Eye (tissue), 1 donor: ENCODE measurements at places on chromosomes 6 and 20.

GRCh38 chr6:46993846-46994245 lies 48.3 kb downstream of the ADGRF1 start:
- no peak for DNase-seq

DNA sequence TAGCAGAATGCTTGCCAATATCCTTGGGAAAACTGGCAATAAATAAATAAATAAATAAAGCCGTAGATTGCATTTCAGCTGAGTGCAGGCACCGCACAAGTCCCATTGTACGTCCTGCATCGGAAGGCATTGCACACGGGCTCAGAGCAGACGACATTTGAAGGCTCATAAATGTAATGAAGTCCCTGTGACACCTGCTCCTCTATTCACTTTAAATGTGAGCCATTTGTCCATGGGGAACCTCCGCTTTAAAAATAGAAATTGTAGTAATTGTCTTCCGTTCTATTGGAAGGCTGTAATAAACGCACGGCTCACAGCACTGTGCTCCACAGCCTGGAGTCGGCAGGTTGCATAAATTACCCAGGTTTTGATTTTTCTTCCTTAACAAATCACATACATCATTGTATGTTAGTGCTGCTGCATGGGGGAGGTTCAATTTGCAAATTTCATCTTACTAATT lies 32.6 kb downstream of the MYT1 start:
- peak; percentile 59 for DNase-seq

DNA sequence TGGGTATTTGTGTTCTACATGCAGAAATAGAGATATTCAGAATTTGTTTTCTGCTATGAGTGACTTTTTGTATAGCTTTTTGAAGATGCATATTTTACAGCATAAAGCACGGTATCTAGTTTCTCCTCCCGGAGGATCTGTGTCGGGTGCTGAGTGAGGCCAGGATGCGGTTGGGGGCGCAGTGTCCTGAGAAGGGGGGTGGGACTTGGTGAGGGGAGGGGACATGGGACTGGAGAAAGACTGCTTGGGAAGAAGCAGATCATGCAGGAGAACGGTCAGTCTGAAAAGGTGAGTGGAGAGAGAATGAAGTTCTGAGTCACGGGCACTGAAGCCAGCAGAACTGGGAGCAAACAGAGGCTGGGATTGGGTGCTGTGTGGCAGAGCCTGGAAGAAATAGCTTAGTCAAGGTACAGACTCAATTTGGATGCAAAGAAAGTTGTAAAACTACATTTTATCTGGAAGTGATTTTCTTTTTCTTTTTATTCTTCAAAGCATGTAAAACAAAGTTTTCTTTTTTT lies 44.0 kb downstream of the STX11 start:
- no peak for DNase-seq

- no peak for DNase-seq
Measured at GRCh38 chr20:50834599-50835005, 39.7 kb downstream of the BCAS4 start.

- no peak for DNase-seq
Measured at GRCh38 chr20:38754924-38755323, 6.7 kb downstream of the ACTR5 start.

- no peak for DNase-seq
Measured at GRCh38 chr20:31945319-31945718, 6.5 kb downstream of the PDRG1 start.

DNA sequence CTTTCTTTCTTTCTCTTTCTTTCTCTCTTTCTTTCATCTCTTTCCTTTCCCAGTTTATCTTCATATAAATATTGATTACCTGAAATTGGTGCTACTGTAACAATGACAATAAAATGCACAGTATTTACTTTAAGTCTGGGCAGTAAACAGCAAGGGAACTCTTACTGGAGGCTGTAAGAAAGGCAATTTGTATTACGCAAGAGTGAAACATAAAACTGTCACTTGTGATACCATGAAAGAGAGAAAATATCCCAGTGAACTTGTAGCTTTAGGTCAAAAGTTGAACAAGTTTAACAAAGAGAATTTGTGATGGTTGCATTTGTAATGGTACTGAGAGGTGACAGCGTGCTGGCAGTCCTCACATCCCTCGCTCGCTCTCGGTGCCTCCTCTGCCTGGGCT lies 80.0 kb downstream of the EYS start:
- no peak for DNase-seq

DNA sequence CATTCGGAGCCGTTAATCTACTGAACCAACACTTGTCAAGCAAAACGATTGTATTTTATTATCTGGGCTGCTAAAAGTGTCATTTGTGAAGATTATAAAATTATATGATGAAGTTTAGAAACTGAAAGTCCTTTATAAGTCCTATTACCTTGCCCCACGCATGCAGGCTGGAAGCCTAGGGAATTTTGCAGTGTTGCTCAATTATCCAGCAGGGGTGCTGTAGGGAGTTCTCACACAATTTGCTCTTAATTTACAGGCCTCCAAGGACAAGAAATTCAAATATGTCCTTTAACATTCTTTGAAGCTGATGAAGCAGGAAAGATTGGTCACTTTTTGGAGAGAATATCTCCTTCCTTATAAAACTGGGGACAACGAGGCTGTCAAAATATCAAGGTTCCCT lies 368.9 kb downstream of the LMBRD1 start:
- DNase-seq: no peak

GRCh38 chr20:43975096-43975768 lies 60.6 kb downstream of the TOX2 start:
- no peak for DNase-seq

GRCh38 chr6:158567871-158568401 lies 8.0 kb downstream of the TMEM181 start:
- no peak for DNase-seq

DNA sequence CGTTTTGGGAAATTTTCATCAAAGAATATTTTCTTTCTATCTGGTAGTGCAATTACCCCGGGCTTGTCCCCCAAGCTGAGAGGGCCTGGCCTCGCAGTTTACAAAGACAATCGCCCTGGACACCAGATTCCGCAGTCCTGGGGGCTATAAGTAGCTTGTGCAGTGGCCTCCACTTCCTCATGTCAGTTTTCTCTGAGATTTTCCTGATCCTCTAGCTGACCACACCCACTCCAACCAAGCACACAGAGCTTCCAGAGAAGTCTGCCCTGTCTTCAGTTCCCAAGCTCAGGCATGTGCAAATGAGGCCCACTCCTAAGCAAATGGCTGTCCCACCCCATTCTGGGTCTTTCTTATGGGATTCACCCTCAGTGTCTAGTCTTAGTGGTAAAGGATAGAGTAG lies 245.3 kb downstream of the MAFB start:
- DNase-seq: no peak

DNA sequence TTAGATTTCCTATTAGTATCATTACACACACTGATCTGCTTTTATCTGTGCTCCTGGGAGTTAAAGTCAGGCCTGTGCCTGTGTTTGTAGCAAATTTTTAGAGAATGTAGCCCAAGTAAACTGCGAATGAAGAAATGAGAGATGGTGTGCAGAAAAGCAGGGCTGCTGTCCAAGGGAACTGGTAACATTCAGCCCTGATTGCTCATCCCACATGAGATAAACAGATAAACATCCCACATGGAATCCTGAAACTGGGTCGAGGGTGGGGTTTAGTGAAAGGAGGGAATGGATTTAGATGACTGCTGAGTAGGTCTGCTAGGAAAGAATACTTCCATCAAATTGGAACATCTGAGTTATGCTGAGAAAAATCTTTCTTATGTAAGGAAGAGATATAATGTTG lies 69.1 kb downstream of the GRIK2 start:
- no peak for DNase-seq

- peak; percentile 63 for DNase-seq
Measured at GRCh38 chr6:152750694-152751093, at the start of gene VIP. Gene VIP (plus strand): TSS chr6:152750797. CDS start chr6:152752178, 1,381 bp downstream.

- DNase-seq: no peak
Measured at GRCh38 chr6:106381881-106382280, 21.4 kb downstream of the CRYBG1 start.

- DNase-seq: no peak
Measured at GRCh38 chr6:17962436-17963031, 24.9 kb downstream of the KIF13A start.

DNA sequence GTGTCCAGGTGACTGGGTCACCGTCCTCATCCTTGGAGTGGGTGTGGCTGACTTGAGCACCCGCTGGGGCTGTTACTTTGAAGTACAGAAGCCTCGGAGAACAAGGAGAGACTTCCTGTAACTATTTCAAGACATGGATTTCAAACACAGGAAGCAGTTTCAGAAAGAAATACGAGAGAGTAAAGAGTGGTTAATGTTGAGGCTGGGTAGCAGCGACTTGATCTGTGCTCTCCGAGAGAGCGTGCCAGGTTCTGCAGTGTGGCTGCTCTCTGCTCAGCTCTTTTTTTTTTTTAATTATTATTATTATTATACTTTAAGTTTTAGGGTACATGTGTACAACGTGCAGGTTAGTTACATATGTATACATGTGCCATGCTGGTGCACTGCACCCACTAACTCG lies 17.5 kb upstream of the EFCAB8 start:
- no peak for DNase-seq

- no peak for DNase-seq
Measured at GRCh38 chr20:61969806-61970205, 95.9 kb downstream of the TAF4 start.

- no peak for DNase-seq
Measured at GRCh38 chr20:61915101-61915500, 150.6 kb downstream of the TAF4 start.

- DNase-seq: no peak
Measured at GRCh38 chr6:46044881-46045617, 29.4 kb upstream of the CLIC5 start.

GRCh38 chr6:16644540-16645250 lies 116.6 kb downstream of the ATXN1 start:
- DNase-seq: no peak

DNA sequence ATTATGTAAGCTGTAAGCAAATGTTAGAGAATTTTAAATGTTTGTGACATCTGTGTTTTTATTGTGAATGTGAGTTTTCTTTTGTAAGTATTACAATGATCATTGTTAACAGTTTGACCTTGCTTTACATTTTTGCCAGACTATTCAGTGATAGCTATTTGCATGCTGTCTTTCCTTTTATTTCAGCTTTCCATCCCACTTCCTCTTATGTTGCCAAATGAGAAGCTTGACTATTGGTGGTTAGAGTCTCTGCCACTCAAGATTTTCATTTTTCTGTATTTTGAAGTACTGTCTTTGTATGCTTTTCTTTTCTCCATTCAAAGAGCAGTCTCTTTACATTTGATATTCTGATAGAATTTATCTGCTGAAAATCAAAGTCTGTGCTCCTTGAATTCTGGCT lies 104.1 kb downstream of the PRIM2 start:
- no peak for DNase-seq

DNA sequence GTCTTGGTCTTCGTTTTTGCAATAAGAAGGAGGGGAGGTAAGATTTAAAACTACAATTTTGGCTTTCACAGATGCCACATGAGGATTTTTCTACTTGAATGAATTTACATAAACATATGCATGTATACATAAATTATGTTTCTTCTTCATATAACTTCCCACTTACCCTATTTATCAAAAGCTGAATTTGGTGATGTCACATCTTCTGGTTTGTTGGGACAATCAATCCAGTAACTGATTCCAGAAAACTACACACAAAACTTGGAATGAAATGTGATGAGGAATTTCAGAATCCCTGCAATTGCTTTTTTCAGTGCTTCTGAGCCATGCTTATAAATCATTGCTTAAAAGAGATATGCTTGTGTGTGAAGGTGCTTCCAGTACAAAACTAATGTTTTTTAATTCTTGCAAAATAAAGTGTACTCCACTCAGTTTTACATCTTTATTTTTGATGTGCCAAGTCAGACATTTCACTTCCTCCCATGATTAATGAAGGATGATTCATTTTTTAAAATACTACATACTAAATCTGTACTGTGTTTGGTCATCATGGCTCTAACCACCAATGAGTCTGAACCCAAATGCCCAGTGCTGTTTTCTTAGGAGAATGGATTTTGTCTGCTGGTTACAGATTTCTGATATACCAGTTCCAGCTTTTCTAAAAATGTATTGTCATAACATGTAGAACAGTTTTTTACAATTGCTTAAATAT lies 32.1 kb upstream of the RIN2 start:
- DNase-seq: no peak

- no peak for DNase-seq
Measured at GRCh38 chr6:90463874-90464273, 123.0 kb downstream of the MAP3K7 start.

- no peak for DNase-seq
Measured at GRCh38 chr6:6771964-6772363, 183.4 kb downstream of the LY86 start.

DNA sequence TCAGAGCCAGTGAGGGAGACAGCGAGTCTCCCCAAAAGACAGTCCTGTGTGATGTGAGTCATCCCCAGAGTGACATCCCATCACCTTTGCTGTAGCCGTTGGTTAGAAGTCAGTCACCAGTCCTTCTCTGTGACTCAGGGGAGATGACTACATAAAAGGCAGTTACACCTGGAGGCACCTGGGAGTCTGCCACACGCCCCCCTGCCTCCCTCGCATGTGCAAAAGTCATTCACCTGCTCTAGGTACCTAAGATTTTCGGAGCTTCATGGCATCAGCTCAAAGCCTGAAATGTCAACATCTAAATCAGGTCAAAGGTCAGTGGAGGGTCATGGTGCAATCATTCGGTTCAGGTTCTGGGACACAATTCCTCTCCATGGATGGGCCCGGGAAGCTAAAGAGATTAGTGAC lies 50.3 kb downstream of the PRR18 start:
- DNase-seq: no peak

DNA sequence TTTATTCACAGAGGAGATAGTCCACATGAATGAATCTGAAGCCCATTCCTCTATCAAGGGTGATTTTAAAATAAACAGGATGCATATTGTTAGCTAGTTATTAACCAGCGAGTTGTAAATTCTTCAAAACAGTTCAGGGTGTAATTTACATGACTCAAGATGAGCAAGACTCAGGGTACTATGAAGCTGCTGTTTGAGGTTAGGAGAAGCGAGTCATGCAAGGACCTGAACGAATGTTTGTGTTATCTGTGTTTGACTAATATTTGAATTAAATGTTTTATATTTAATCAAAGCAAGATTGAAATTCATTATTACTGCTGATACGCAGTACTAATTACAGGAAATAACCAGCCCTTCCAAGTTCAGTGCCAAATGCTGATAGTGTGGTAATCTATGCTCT lies 191.1 kb downstream of the SAMD5 start:
- no peak for DNase-seq

- no peak for DNase-seq
Measured at GRCh38 chr6:63685446-63686379, 50.1 kb downstream of the PHF3 start.

DNA sequence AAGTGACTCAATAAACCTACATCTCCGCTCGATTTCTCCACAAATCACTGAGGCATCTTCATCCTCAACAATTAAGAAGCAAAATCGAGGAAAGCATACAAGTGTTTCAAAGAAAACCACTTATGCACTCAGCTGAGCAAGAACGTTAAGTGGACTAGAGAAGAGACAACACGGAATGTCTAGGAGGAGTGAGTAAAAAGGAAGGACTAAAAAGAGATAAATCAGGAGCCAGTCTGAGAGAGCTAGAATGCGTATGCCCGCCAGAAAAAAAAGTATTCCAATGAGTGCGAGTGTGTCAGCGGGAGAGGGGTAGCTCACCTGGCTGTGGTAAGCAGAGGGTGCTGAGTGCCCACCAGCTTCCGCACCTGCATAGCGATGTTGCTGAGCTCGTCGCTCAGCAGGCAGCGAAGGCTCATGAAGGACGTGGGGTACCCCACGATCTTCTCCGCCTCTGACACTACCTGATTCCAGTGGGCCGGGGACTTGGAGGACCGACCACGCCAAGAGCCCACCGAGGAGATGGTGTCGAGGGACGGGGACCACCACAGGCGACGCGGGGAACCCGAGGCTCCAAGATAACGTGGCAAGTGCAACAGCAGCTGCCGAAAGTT lies 587 bp downstream of the PDSS2 start:
- DNase-seq: peak; percentile 59
